ENCODE measurements at places on chromosomes 1 and 21. TPM values are rescaled to one million over a fixed set of nuclear protein-coding genes. Genes with fewer than 3 reads are reported as not detected.

- DNase-seq = no peak
These were observed 107.6 kb upstream of the CSF3R start for GRCh38 chr1:36590264-36590663.

The C1orf116 gene
- 20.0 TPM for total RNA-seq

DNA sequence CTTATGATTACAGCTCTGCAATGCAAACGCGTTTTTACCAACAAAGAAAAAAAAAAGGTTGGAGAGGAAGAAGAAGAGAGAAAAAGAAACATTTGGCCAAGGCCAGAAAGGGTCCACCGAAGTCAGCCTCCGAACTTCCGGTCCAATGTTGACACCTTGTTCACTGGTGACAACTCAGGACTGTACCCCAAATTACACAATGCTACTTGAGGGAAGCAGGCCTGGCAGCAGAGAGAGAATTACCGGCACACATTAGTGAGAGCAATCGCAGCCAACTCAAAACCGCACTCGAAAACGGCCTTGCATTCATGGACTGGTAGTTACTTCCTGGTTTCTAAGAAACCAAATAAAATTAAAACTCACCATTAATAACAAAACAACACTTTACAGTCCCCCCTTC lies 652.5 kb downstream of the KIF26B start:
- no peak for DNase-seq

- DNase-seq = no peak
These were observed 50.6 kb downstream of the ZBTB40 start for GRCh38 chr1:22502202-22502601.

DNA sequence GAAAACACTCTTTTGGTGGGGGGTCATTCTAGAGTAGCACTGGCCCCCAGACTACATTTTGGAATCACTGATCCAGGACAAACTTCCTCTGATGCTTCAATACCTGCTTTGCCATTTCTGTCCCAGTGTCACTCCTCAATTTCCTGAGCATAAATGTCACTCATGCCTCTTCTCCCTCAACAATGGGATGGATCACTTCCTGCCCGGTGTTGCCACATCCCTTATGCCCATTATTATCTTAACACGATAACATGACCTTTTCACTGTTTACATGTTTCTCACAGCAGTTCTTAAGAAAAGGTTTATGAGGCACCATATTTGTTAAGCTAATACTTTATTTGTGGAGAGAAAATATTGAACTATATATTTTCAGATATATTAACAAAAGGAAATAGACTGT lies 3.9 kb upstream of the ITLN1 start:
- no peak for DNase-seq
